Activated naive CD8-positive, alpha-beta T cell treated with anti-CD3 and anti-CD28 coated beads, Interleukin-2, amount 50 U/mL, for 16 hours (primary cell): ENCODE measurements at places on chromosomes 11 and 22.

DNA sequence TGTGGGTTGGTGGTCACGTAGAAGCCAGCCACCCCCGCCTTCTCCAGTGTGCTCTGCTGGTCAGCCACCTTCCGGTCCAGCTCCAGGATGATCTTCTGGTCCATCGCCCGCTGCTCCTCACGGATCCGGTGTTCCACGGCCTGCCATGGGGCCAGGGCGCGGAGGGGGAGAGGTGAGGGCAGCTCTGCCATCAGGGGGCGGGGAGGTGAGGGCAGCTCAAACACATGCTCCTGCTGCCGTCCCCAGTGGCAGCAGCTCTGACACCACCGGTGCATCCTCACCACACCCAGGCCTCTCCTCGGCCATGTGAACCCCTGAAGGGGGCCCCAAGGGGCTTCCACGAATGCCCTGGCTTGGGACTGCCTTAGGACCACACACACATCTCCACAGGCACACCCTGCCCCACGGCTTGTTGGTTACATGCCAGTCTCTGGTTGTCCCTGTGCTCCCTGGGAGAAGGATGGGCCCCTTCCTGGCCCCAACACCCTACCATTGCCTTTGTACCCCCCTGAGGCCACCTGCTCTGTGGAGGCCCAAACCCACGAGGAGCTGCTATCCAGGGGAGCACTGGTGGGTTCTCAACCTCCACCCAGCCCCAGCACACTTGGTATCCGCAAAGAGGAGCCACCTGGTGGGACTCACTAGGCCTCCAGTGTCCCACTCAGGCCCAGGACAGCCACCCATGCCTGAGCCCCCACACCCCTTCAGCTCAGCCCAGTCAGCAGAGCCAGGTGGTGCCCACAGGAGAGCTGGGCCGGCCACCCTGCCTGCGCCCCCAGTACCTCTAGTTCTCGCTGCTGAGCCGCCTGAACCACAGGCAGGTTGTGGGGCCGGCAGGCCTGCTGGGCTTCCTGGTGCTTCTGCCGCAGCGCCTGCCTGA is 4.3 kb downstream of the DGCR6L start:
- DNase-seq, result no peak

DNA sequence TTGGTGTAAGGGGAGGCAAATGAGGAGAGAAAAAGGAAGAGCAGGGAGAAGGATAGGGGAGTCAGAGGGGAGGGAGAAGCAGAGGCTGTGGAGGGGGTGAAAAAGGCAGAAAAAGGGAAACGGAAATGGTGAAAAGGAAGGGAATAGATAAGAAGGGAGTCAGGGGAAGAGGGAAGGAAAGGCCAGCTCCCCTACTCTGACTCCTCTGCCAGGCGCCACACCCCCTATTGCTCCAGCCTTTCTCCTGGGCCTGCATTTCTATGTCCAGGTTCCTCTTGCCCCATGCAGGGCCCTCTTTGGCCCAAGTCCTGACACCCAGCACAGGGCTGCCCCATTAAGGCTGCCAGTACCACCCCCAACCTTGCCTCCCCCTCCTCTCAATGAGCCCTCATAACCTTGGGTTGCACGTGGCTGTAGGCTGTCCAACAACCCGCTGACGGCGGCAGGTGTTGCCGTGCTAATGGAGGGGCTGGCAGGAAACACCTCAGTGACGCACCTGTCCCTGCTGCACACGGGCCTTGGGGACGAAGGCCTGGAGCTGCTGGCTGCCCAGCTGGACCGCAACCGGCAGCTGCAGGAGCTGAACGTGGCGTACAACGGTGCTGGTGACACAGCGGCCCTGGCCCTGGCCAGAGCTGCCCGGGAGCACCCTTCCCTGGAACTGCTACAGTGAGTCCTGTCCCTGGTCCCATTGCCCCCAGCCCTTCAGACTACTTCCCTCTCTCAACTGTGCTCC is 3.4 kb upstream of the NHERF4 start:
- DNase-seq, result no peak

DNA sequence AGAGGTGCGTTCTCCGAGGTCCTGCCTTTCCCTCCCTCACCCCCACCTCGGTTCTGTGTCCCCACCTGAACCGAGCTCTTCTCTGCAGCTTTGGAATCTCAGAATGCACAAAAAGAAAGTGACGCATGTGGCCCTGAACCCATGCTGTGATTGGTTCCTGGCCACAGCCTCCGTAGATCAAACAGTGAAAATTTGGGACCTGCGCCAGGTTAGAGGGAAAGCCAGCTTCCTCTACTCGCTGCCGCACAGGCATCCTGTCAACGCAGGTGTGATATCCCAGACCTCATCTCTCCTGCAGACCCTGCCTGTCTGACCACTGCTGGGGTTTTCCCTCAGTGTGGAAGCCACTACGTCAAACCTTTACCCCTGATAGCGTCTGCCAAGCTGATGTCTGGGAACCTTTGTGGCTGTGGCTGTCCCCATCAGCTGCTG is 13.9 kb downstream of the ACP2 start:
- DNase-seq, result no peak

GRCh38 chr11:119373921-119374631 is 7.4 kb downstream of the USP2 start:
- no peak for DNase-seq

DNA sequence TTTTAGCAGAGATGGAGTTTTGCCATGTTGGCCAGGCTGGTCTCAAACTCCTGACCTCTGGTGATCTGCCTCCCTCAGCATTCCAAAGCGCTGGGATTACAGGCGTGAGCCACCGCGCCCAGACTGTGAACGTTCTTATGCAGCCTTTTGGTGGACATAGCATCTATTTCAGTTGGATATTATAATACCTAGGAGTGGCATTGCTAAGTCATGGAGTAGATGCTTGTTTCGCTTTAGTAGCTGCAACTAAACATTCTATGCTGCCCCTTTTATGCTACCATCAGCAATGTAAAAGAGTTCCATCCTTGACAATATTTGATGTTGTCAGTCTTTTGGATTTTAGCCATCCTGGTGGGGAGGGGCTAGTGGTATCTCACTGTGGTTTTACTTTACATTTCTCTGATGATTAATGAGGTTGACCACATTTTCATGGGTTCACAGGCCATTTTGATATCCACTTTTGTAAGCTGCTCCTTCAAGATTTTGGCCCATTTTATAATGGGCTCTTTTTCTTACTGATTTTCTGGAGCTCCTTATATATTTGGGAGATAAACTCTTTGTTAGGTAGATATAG is 16.5 kb upstream of the APOBEC3A start:
- no peak for DNase-seq
